RWPE1 (cell line): ENCODE measurements at places on chromosomes 12 and 14.

DNA sequence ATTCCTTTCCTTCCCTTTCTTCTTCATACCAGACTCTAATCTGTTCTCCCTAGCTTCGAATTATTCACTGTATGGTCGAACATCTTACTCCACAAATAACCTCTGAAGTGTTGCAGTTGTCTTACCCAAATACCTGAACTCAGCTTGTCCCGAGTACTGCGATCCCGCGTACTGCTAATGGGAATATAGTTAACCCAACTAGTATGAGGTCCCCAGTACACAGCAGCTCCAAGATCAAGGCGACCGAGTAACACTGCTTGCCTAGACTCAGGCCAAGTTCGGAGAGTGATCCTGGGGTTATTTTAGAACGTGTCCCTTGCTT, 462 bp upstream of the ETNK1 start:
- DNase-seq: no peak

DNA sequence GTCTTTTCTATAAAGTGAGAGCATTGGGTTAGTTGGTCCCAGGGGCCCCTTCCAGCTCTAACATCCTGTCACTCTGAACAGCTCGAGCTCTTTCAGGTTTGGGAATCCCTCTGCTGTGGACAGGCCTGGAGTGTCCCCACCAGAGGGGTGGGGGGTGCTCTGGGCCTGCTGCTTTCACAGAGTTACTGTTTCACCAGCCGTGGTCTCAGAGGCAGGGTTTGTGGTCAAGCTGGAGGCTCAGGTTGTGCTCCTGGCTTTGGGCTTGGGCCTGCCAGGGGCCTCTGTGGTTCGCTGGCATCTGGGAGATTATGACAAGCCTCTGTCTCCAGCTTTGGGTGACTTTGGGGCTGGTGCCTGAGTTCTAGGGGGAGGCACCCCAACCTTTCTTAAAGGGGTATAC, 59.6 kb downstream of the FBXL14 start:
- no peak for DNase-seq

- no peak for DNase-seq
Measured at GRCh38 chr12:5713599-5714081, 231.4 kb downstream of the ANO2 start.

DNA sequence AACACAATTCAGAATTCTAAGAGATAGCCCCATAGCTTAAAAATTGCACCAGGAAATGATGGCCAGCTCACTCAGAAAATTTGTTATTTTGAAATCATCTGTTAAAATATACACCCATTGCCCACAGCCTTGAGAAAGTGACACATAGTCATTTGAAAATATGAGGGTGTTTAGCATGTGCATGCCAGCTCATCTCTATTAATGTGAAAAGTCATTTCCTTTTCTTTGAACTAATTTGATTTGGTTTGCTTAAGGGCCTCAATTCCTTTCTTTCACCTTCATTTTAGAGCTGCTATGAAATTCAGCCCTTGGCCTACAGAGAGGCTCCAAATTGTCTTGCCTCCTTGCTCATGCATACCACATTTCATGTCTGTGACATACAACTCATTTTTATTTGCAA, 241.4 kb downstream of the PHLDA1 start:
- DNase-seq: no peak

- no peak for DNase-seq
Measured at GRCh38 chr12:3718100-3718499, 34.8 kb downstream of the CRACR2A start.

- no peak for DNase-seq
Measured at GRCh38 chr14:34169561-34169960, 218.7 kb upstream of the EGLN3 start.

DNA sequence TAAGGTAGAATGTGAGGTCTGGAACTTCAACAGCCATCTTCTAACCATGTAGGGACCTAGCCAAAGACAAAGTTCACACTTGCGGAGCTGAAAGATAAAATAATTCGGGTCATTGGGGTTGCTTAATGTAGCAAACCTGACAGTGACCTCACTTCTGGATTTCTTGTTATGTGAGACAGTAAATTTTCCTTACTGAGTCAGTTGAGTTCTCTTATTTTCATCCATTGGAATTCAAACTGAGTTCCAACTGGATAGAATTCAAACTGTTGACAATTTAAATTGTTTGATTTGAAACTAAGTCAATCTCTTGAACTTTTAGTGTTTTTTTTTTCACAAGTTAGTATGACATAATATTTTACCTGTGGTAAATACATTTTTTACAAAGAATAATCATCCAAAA, 406.5 kb downstream of the ADAMTS20 start:
- DNase-seq: no peak

DNA sequence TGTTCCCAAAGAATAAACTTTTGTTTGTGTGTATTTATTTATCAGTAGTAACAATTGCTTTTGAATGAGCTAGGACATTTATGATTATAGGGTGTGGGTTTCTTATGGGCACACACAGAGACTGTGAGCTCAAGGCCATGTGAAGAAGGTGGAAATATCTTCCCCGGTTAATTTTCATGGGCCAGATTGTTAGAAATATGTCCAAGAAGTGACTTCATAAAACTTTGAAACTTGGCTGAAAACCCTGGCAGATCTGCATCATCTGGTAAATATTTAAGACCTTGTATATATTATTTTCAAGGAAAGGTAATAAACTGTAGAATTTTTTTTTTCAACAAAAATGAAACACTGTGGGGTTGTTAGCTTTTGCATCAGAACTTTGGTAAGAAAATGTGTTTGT, 53.5 kb upstream of the RNU6-8 start:
- DNase-seq: no peak

DNA sequence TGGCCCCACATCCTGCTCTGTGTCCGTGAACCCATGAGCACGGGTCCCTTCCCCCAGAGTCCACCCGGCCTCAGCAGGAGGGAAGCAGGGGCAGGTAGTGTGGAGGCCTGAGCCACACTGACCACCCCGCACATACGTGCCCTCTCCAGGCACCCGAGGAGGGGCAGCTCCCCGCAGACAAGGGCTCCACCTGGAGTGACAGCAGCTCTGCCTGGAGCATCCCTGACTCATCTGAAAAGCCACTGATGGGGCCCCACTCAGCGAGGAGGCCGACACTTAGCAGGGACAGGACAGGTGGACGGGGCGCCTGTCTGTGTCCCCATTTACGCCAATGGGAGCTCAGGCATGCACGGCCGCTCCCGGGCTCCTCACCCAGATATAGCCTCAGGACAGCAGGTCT, 237.6 kb upstream of the SFSWAP start:
- DNase-seq: no peak

- no peak for DNase-seq
Measured at GRCh38 chr12:33671676-33672075, 232.1 kb upstream of the SYT10 start.

- peak; percentile 80 for DNase-seq
Measured at GRCh38 chr14:52703225-52703624, 3.8 kb upstream of the PSMC6 start.

DNA sequence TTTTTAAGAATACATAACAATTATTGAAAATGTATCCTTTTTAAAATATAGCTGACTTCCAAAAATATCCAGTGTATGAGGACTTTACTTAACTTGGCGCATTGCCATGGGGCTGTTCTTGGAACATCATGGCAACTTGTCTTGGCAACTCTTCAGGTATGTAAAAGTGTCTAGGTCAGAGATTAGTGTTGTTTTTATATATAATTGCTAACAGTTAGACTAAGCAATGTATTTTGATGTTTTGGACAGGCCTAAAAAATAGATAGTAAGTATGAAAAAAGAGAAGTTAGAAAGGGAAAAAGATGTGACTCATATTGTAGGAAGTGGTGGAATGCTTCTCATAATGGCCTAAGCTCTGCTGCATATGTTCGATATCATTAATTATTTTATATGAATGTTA, 70.9 kb downstream of the MON2 start:
- DNase-seq: no peak

DNA sequence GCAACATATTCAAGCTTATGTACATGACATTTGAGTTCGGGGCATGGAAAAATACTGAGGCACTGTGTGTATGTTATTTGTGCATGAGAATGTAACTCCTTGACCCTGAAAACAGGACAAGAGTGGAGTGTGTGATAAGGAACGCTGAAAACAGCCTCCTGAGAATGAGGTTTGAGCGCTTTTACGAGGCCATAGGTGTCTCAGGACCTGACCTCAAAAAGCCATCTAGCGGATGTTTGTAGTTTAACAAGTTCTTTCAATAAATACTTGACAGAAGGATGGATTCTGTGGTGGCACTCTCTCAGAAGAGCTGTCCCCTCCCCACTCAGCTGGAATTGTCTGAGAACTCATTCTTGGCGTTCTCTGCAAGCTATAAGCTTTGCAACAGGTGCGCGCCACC, 350.5 kb upstream of the TMTC1 start:
- DNase-seq: no peak

- no peak for DNase-seq
Measured at GRCh38 chr12:73307260-73307659, 1035.1 kb downstream of the TRHDE start.

- DNase-seq: no peak
Measured at GRCh38 chr12:87266305-87266704, 762.9 kb downstream of the C12orf50 start.

GRCh38 chr12:18837505-18837904, 99.6 kb downstream of the CAPZA3 start:
- no peak for DNase-seq

DNA sequence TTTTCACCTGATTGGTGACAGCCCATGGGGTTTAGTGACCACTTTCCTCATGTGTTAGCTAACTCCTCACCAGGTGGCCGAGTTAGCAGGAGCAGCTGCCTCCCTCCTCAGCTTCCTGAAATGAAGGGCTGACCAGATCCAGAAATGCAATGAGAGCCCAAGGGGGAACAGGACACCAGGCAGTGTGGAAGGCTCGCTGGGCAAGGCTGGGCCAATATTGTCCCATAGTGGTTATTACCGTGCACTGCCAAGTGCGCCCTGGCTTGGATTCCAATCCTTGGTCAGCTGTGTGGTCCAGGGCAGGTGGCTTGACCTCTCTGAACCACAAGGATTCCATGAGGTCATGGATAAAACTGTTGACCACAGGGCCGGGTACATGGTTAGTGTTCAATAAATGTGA, 3.6 kb upstream of the HSPB8 start:
- no peak for DNase-seq

DNA sequence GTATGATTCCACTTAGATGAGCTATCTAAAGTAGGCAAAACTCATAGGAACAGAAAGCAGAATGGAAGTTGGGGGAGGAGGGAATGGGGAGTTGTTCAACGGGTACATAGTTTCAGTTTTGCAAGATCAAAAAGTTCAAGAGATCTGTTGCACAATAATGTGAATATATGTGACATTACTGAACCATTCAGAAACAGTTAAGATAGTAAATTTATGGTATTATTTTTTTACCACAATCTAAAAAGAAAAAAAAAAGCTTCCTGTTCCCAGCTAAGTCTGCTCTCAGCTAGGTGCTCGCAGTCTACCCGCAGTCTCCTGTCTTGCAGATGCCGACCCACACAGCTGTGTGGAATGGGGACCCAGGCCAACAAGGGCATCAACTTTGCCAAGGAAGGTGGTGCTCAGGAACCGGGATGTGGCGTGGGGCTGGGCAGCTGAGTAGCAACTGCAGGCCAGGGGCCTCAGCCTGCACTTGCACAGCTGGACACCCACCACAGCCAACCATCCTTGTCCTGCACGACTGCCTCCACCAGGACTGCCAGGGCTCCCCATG, 15.3 kb upstream of the ANO6 start:
- no peak for DNase-seq

- DNase-seq: no peak
Measured at GRCh38 chr12:65827827-65828231, 3.5 kb downstream of the HMGA2 start.

GRCh38 chr12:20140751-20141150, 227.6 kb upstream of the PDE3A start:
- no peak for DNase-seq

DNA sequence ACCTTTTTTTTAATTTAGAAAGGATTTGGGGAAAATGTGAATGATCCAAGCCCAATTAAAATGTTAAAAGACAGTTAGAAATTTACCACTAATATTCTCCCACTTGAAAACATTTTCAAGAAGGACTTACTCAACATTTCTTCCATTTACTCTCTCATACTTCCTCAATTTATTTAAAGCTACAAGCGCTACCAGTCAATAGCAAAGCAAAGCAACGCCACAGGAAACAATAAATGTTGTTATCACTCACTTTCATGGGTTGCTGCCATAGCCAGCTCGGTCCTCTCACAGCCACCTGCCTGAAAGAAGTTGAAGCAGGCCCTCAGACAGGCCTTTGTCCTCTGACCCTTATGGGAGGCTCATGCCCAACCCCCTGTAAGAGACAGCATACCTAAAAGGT, 6.0 kb upstream of the SOS2 start:
- DNase-seq: no peak

DNA sequence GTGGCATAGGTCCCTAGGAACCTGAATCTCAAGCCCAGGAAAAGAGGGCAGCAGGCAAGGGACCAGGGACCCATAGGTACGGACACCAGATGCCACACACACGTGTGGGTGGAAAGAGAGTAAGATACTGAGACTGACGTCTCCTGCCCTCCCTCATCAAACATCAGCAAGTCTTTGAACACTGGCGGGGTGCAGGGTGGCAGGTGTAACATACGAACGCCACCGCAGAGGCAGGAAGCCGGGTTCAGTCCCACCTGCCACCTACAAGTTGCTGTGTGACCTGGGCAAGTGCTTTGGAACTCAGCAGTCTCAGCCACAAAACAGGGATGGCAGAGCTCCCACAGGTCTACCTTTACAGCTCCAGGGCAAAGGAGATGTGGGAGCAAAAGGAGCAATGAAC, 11.1 kb downstream of the ACTN1 start:
- DNase-seq: no peak

GRCh38 chr12:87150969-87151662, 878.1 kb downstream of the C12orf50 start:
- no peak for DNase-seq

DNA sequence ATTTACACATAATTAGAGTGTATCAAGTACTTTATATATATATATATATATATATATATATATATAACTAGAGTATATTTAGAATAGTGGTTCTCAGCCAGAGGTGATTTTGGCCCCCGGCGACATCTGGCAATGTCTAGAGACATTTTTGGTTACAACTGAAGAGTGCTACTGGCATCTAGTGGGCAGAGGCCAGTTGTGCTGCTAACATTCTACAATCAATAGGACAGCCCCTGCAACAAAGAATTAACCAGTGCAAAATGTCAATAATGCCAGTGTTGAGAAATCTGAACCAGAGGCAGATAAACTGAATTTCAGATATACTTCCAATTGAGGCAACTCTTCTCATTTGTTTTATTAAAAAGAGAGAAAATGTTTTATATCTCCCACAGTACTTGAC, 8.9 kb downstream of the GTF2A1 start:
- no peak for DNase-seq

DNA sequence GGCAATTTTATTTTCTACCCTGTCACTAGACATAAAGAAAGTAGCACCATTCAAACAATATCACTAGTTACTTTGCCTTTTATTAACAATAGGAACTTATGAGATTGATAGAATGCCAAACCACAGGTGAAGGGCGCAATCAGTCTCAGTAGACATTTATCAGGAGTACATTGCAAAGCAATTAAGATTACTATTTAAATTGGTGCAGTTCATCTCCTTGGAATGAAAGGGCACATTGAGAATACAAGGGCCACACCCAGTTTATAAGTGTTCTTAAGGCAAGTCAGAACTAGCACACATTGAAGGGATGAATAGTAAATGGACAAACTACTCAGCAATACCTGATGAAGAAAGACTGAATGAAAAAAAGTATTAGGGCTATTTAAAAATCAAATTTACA, 601.4 kb downstream of the C12orf50 start:
- peak; percentile 77 for DNase-seq
